ENCODE measurements at places on chromosomes 3 and 15.

DNA sequence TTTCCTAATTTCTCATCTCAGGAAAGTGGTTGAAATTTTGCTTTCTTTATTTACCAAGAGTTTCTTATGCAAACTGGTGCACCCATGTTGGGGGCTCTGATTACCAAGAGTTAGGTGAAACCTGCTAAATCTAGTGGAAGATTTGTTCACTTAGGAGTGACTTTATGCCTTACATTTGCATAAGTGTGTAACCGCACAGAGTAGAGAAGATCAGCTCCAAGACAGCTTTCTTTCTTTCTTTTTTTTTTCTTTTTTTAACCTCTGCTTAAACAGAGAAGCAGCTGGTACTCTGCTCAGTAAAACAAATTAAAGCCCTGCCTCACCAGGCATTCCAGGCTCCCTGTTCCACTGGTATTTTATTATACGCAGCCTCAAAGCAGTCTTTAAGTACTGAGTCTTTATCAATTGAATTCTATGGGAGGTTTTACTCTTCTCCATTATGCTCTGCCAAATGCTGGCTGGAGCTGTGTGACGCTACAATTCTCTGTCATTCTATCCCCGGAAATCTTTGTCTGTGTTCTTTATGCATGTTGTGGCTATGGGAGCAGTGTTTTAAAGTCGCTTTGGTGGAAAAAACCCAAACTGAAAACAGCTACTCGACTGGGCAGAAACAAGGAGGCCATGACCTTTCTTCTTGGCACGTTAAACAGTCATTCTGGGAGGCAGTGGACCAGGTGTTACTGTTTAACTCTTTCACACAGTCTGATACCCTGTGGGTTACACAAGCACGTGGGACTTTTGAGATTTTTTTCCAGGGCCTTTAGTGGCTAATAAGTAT is 55.2 kb upstream of the GBE1 start:
- DNase-seq, result no peak

DNA sequence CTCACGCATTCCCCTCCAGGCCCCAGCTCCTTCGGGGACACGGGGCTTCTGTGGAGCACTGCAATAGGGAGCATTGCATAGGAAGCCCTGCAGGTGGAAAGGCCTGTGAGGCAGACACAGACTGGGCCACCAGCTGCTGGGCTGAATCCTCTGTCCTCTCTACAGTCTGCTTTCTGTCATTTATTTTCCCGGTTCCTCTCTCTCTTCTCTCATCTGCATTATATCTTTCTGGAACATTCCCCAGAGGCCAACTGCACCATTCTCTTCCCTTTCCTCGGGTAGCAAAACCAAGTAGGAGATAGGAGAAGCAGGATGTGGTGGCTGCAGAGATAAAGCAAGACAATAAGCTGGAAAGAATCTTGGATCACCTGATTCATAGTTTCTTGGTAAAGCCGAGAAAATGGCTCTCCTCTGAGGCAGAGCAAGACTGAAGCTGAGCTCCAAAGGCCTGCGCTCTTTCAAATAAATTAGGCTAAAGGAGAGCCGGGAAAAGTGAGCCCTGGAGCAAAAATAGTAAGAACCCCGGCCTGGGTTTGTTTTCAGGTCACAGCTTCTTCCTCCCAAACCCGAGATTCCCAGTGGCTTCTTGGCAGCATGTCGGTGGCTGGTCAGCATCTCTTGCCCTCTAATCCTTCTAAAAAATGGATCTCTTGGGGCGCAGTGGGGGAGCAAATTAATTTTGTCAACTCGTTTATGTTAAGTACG is 5.3 kb downstream of the TM4SF4 start:
- no peak for DNase-seq

GRCh38 chr3:27108322-27108721 is 260.9 kb downstream of the NEK10 start:
- no peak for DNase-seq

- no peak for DNase-seq
Measured at GRCh38 chr3:56921573-56922453, 120.1 kb upstream of the ARHGEF3 start.

DNA sequence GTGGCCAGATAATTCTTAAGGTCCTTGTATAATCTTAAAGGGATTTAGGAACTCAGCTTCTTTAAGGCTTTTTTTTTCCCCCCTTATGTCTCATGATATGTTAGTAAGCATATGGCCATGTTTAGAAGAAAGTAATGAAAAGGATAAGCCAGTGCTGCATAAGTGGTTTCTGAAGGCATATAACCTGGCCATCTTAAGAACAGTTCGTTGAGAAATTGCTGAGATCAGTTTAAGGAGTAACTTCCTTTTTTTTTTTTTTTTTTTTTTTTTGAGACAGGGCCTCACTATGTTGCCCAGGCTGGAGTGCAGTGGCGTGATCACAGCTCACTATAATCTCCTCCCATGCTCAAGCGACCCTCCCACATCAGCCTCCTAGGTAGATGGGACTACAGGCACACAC is 51.7 kb downstream of the UBE2E2 start:
- no peak for DNase-seq

GRCh38 chr15:83612898-83613635 is 40.9 kb upstream of the ADAMTSL3 start:
- no peak for DNase-seq

DNA sequence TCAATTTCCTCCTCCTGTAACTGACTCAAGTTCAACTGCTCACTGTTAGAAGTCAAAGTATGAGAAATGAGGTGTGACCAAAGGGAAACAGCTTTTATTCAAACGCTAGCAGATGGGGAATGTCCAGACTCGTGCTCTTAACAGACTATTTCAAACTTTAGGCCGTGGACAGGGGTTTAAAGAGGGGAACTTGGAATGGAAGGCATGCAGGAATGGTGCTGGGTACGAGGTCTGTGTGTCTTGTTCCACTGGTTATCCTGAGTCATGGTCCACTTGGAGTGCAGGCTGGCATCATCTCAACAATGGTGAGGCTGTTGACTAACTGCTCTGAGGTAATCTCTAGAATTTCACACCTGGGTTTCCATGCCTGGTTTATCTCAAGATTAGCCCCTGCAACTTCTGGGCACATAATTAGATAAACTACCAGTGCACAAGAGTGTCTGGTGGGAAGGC is 22.9 kb upstream of the DNAAF4 start:
- no peak for DNase-seq

DNA sequence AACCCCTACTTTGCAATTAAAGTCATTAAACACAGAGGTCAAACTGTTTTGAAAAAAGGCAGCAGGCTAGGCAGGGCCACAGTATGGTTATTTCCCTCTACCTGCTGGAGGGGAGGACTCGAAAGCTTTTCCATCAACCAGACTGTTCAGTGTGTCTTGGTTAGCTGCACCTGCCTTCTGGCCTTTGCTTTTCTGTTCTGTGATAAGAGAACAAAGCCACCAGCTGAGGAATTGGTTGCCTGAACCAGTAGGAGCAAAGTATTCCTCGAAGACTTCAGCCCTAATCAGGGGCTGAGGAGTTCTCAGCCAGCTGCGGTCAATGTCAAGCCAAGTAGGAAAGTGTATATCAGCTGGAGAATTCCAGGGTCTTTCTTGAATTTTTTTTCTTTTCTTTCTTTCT is 132.5 kb downstream of the SOX2 start:
- peak; percentile 31 for DNase-seq

DNA sequence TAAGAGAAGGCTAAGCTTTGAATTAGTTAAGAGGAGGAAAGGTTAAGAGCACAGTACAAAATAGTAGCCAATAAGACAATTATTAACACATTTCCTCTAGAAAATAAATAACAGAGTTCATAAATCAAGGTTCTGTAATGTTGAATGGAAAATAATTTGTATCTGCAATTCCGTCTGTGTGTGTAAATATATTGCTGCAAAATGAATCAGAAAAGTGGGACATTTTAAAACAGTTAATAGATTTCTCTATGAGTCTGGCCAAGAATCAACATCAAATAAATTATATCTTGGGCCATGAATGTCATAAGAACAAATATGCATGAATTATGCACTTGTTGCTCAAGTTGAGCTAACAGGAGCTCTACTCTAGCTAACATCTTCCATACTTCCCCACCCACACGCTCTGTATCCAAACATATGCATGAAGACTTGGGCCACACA is 14.2 kb upstream of the SUCNR1 start:
- no peak for DNase-seq

GRCh38 chr15:37824717-37825382 is 109.6 kb upstream of the TMCO5A start:
- no peak for DNase-seq

Measured in NCI-H774 (cell line).